ENCODE measurements at places on chromosomes 4 and X. TPM values are rescaled to one million over a fixed set of nuclear protein-coding genes. Genes with fewer than 3 reads are reported as not detected.

- no peak for DNase-seq
Measured at GRCh38 chr4:75895744-75896314, 6.4 kb downstream of the PPEF2 start.

The C4orf36 gene
- polyA plus RNA-seq = 2.1 TPM

GRCh38 chr4:138451276-138451663 is 209.1 kb upstream of the SLC7A11 start:
- DNase-seq = no peak

DNA sequence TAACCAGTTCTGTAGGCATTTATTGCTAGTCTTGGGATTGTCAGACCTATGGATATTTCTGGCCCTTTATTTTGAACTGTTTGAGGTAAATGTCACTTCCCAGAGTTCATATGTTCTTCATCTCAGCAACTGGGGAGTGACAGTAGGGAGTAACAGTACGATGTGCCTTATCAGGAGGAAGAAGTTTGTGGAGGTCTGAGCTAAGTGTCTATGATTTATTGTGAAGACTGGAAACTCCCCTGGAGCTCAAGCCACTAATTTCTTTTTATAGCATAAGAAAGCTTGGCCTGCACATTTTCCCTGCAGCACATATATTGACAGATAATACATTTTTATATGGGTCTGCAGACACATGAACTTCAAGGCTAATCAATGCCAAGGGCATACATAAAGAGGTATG is 383.8 kb downstream of the GRXCR1 start:
- DNase-seq = no peak

The WAS gene
- polyA plus RNA-seq = 3.7 TPM

The MAGEB17 gene
- polyA plus RNA-seq = not detected

The NPY5R gene
- 0.13 TPM for polyA plus RNA-seq

GRCh38 chr4:173528378-173529321 is 1.4 kb downstream of the HAND2 start:
- DNase-seq = peak; percentile 77

DNA sequence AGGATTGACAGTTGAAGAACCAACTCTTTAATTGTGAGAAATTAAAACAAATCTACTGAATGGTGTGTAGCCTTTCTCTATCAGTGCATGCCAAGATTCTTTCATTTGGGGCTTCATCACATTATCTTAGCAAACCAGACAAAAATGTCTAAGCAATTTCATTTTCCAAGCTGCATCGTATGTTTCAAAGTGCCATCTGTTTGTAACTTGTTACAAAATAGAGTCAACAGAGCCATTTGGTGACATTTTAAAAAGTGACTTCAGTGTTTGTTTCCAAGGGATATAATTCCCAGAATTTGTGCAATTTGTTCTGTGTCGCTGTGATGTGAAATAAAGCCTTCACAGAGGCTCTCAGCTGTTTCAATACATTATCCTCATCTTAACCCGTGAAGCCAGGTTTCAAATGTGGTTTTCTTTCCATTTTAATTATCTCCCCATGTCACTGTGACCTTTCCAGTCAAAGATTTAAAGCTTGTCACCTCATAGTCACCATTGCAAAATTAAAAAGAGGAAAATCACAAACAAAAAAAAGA is 46.0 kb upstream of the C1QTNF7 start:
- DNase-seq = no peak

DNA sequence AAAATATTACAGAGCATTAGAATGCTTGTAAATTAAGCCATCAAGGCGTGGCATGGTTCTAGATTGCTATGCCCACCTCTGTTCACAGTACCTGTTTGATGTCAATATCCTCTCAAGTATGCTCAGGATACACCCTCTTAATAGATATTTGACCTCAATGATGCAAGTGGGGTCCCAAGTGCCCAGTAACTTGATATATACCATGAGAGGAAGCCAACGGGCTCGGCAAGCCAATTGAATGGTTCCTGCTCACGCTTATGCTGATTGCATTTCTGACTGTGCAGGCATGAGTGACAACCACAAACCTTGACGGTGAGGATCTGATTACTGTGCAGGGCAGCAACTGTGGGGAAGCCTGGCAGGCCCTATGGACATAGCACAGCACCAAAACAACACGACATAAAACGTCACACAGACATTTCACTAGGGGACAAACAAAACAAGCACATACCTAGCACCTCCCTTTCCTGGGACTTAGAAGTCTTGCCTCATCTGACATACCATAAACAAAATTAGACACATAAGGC is 179.1 kb upstream of the ETNPPL start:
- no peak for DNase-seq

The MMRN1 gene
- polyA plus RNA-seq = 14.6 TPM

- DNase-seq = peak; percentile 44
Measured at GRCh38 chr4:1409079-1409478, 2.8 kb upstream of the NKX1-1 start.

- no peak for DNase-seq
Measured at GRCh38 chr4:20313237-20314030, 61.7 kb downstream of the SLIT2 start.

- no peak for DNase-seq
Measured at GRCh38 chr4:184369871-184370270, 104.5 kb downstream of the IRF2 start.

GRCh38 chr4:15751153-15751552 is 27.0 kb upstream of the CD38 start:
- no peak for DNase-seq

DNA sequence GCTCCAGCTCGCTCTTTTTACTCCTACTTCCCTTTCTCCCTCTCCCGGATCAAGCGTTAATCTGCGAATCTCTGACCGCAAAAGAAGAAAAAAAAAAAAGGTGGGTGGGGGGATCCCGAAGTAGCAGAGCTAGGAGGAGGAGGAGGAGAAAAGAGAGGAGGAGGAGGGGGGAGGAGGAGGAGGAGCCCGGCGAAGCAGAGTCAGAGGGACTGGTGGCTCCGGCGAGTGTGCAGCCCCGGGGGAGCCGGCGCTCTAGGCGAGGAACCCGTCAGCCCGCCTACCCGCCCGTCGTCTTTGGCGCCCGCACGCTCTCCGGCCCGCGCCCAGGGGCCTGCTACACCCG is at the start of gene NHSL2:
Gene NHSL2, plus strand, starts transcription at position 203 of the 343 bp plus-strand sequence.
- DNase-seq = peak; percentile 72

DNA sequence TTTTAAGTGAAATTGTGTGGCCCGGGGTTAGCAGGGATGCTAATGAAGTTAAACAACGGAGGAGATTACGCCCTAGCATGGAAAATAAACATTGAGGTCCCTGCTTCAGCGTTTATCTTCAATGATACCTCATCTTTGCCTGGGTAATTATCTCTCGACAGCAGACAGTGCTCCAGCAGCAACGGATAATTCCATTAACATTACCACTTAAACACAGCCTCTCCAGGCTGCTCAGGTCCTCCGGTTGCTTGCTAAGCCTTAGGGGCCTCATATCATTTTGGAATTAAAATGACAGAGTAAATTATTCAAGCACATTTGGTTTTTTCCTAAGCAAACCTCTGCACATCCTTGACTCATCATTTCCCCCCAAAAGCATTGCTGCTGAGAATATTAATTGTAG is 281.5 kb upstream of the KLF3 start:
- no peak for DNase-seq

- DNase-seq = no peak
Measured at GRCh38 chr4:148438047-148438446, 4.2 kb downstream of the NR3C2 start.

DNA sequence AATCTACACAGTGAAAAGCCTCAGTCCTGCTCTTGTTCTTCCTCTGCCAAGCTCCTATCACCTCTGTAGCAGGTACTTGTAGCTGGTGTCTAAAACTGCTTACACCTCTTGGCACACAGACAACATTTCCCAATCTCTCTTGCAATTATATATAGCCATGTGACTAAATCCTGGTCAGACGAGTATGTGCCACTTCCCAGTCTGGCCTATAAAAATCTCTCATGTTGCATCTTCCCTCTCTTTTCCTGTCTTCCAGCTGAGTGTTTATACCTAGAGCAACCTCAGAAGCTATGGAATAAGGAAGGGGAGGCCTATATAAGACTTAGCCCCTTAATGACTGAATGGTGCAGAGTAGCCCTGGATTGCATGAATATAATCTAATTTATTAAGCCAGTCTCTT is 105.8 kb downstream of the RNF150 start:
- DNase-seq = no peak

DNA sequence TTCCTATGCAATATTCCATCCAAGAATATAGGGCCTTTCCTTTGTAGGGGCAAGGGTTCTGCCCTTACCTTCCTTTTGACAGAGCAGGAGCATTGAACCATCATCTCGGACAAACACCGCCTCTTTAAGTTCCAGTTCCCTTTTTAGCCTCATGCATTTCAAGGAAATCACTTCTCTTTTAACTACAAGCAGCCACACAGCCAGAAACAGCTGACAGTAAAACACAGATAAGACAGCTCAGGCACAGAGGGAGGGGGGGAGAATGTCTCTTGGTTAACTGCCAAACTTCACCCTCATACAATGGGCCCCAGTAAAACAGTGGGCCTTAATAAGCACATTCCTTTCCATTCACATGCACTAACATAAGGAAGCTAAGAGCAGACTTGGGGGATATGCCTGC is 648.3 kb downstream of the GABRG1 start:
- no peak for DNase-seq

The BANK1 gene
- polyA plus RNA-seq = 25.2 TPM

GRCh38 chr4:11178433-11178832 is 250.3 kb downstream of the HS3ST1 start:
- DNase-seq = no peak

The IL2RG gene
- polyA plus RNA-seq = 90.1 TPM

The HGFAC gene
- not detected for polyA plus RNA-seq

The MSX1 gene
- 1.2 TPM for polyA plus RNA-seq

DNA sequence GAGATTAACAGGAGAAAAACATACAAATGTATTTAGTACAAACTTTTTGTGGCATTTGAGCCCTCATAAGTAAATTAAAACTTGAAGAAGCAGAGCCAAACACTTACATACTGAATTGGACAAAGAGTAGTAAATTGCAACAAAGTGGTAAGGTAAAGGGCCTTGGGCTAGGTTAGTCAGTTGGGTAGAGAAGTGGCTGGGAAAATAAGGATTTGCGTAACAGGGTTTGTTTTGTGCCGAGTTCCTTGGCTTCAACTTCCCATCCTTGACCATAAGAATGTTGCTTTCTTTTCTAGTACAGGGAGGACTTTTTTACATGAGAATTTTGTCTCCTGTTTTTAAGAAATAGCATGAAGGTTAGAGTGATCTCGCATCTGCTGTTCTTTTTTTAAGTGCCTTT is 33.3 kb upstream of the DSPP start:
- DNase-seq = no peak

DNA sequence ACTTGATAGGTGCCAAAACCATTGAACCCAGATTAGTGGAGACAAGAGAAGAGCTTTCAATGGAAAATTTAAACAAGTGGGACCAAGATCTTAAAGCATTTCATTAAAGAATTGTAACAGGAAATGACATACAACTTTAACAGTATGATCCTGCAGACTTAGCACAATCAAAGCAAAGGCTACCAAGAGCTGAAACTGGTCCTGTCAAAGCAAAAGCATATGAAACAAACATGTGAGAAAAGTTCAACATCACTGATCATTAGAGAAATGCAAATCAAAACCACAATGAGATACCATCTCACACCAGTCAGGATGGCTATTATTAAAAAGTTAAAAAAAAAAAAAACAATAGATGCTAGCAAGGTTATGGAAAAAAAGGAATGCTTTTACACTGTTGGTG is 425.6 kb downstream of the IL1RAPL1 start:
- no peak for DNase-seq

DNA sequence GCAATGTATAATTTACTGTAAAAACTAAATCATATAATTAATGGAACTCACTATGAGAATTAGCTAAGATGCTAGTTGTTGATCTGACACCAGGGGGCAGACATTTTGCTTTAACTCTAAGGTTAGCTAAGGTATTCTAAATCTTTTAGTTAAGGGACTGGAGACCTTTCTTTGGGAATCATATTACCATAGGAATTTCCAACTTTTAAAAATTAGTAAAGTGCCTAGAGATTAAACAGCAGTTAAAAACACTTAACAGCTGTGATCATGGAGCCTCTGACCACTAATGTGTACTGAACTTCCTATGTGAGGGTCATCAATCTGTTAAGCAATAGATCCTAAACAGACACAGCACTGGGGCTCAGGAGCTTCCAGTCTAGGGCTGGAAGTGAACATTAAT is 226.6 kb downstream of the NSUN7 start:
- DNase-seq = no peak

DNA sequence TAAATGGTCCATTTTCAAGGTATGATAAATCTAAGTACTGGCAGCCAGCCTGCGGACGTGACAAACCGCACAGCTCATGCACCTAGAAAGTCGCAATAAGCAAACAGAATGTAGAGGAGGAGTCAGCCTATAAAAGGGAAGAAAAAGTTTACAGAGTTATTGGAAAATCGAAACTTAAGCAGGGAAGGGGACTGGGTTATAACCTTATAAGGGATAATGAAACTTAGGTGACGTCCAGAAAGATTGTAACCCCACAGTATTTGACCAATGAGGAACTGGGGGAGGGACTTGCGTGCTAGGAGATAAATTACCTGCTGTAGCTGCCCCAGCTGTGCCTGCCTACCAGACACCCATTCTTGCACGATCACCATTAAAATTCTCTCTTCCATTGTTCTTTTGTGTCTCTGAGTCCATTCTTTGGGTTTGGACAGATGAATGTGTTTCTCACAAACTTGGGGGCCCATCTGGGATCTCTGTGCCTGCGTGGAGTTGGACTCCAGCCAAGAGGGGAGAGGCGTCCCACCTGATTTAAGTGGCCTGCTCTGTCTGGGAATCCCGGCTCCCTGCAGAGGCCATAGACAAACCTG is 61.0 kb downstream of the ZCCHC12 start:
- no peak for DNase-seq

GRCh38 chrX:47222751-47223350 is 4.4 kb downstream of the CDK16 start:
- DNase-seq = no peak

The MTMR8 gene
- 1.8 TPM for polyA plus RNA-seq

- no peak for DNase-seq
Measured at GRCh38 chr4:183038436-183038835, 60.6 kb upstream of the WWC2 start.

The SMIM10L2A gene
- polyA plus RNA-seq = under 0.01 TPM

DNA sequence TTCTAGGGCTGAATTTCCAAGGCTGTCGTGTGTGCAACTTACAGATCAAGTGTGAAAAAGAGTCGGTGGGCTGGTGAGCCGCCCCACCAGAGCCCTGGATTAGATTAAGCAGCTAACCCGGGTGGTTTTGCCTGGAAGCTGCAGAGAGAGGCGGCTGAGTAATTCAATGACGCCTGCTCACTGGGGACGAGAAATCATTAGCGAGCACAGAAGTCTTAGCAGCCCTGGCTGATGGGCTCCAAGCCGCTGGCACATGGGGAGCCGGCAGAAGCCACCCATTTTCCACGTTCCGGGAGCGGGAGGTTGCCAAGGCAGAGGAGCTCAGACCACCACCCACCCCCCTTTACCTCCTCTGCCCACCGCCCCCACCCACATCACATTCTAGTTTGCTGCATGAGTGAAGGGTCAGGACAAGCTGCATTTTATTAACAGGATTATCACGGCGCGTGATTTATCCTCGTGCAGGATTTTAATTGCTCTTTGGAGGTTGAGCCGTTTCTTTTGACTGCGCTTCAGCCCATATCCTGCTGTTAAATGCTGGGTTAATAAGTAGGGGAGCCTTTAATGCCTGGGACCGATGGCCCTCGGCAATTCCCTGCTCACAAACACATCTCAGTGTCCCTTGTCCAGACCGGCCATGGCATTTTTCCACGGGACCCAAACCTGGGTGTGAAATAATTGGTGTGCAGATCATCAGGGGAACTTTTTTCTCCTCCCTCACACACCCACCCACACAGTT is 19.1 kb downstream of the BCOR start:
- no peak for DNase-seq

GRCh38 chr4:37244583-37245390 is at the start of gene NWD2:
Gene NWD2, plus strand, starts transcription at chr4:37244743. Its CDS starts 325 bp downstream, at chr4:37245068.
- DNase-seq = no peak

- no peak for DNase-seq
Measured at GRCh38 chr4:173381610-173382009, 10.9 kb downstream of the SAP30 start.

All from sigmoid colon (tissue), 7 donors.